ENCODE measurements at places on chromosomes 2 and 18.

DNA sequence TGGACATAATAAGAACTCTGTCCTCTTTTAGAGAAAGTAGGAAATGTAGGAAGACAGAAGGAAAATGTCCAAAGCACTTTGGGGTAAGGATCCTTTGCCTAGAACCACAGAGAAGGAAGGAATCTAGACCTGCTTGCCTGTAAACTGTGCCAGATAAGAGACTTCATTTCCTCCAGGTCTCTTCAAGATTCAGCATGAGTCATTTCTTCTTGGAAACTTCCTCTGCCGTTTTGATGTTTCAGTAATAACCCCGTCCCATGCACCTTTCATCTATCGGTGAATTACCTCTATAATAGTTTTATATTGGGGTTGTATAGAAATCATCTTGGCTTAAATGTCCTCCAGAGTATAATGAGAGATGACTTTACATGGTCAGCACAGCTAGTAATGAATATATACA is 63.2 kb upstream of the LRATD1 start:
- no peak for DNase-seq

GRCh38 chr2:24617424-24617823 is 126.4 kb downstream of the NCOA1 start:
- DNase-seq, result no peak

DNA sequence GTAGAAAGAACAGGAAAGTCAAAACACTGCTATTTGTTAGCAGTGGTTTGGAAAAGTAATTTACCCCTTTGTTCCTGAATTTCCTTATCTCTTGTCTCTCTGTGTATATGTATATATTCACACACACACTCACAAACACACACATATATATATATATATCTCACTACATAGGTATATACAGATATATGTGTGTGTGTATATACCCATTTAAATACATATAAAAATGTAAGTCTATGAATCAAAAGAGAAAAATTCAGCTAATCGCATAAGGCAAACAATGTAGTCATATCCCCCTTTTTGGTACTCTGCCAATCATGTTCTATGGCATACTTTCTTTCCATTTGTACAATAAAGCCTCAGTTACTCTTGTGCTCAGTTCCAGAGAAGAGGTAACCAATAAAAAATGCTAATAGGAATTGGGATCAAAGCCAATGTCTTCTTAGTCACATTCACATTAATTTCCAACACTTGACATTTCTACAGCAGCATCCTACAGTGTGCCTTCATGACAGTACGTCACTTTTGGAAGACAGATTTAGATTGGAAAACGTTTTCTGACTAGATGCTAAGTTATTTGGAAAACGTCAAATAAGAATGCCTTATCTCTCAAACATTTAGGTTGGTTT is 94.6 kb downstream of the MC4R start:
- no peak for DNase-seq

GRCh38 chr2:236178890-236179235 is 10.7 kb upstream of the GBX2 start:
- no peak for DNase-seq

DNA sequence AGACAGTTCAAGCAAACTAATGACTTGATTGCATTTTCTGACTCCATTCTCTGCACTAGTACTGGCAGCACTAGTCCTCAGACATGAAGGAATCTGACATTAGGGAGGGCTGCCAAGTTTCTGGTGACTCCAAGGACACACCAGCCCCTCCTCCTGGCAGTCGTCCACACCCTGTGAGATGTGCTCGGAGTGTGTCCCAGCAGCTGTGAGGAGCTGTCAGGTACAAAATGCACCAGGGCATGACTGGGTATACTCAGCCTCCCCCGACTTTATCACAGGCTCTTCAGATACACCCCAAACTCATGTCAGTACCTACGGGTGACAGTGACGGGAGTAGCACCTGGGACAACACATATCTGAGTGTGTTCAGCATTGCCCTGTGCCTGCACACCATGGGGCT is 43.1 kb downstream of the EDAR start:
- no peak for DNase-seq

GRCh38 chr2:10086950-10087349 is 6.7 kb upstream of the CYS1 start:
- no peak for DNase-seq
